Activated CD8-positive, alpha-beta memory T cell treated with anti-CD3 and anti-CD28 coated beads for 48 hours (primary cell): ENCODE measurements at places on chromosomes 2 and 18.

- DNase-seq = no peak
These were observed 825.6 kb upstream of the HS6ST1 start for GRCh38 chr2:129144082-129144791.

DNA sequence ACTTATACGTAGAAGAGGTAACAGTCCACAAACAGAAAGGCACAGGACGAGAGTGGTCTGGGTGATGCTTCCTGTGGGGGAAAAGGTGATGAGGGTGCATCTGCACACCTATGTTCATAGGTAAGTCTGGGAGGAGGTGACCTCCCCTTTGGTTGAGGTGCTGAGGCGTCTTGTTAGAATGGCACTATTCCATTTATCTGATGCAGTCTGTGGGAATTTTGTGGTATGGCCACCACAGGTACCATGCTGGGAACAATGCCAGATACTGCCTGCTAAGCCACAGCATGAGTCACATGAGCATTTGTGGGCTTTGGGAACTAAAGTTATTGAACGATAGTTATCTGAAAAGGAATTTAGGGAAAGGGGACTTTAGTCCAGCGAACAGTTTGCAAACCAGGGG lies 27.9 kb downstream of the IL37 start:
- DNase-seq = no peak

DNA sequence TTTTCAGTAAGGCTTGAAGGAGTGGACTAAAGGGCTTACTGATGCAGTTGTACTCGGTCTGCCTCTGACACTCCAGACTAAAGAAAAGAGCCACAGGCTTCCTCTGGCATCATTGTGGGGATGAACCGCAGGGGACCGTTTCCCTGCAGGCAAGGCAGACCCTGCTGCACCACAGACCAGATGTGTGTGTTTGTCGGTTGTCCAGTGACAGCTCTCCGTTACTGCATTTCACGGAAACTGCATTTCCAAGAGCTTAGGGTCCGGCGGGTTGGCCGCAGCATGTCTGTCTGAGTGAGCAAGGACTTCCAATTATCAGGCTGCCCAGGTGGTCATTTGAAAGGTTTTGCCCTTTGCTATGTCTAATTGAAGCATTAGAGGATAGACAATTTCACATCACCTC lies 98.1 kb downstream of the FAM210A start:
- DNase-seq = no peak

DNA sequence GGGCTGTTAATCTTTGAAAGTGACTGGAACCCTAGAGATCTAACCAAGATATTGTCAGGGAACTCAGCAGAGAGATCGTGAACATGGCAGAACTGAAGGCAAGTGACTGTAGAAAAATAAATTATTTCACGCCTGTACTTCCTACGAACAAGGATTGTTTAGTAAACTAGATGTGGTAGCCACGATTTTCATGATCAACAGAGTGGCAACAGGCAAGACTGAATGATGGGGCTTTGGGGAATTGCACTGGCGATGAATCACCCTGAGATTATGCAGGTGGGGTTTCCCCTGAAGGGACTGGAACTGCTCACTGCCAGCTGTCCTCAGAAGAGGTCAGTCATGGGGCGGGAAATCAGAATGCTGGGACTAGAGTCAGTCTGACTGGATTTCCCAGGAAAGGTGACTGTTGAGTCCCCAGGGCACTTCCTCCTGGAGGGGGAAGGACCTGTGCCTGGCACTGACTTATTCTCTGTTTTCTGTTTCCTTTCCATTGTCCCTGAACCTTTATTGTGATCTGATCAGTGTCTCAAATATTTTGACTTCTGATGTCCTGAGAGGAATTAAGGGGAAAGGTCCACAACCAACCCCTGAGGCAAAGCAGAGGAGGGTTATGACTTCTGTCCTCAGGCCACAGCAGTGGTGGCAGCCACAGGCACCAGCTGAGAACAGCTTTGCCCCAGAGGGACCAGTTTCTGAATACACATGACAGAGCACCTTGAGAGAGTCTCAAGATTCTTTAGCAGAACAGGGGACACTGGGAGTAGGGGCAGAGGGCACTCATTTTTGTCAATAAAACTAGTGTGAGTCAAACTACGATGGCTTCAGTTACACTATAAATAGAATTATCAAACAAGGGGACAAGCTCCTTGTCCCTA lies 70.0 kb downstream of the NAB1 start:
- peak; percentile 47 for DNase-seq

- no peak for DNase-seq
These were observed 608.2 kb upstream of the ACVR2A start for GRCh38 chr2:147236601-147237000.

- no peak for DNase-seq
These were observed 15.7 kb downstream of the SPC25 start for GRCh38 chr2:168874368-168875054.

GRCh38 chr18:48530399-48531081 lies 8.3 kb upstream of the CTIF start:
- no peak for DNase-seq

DNA sequence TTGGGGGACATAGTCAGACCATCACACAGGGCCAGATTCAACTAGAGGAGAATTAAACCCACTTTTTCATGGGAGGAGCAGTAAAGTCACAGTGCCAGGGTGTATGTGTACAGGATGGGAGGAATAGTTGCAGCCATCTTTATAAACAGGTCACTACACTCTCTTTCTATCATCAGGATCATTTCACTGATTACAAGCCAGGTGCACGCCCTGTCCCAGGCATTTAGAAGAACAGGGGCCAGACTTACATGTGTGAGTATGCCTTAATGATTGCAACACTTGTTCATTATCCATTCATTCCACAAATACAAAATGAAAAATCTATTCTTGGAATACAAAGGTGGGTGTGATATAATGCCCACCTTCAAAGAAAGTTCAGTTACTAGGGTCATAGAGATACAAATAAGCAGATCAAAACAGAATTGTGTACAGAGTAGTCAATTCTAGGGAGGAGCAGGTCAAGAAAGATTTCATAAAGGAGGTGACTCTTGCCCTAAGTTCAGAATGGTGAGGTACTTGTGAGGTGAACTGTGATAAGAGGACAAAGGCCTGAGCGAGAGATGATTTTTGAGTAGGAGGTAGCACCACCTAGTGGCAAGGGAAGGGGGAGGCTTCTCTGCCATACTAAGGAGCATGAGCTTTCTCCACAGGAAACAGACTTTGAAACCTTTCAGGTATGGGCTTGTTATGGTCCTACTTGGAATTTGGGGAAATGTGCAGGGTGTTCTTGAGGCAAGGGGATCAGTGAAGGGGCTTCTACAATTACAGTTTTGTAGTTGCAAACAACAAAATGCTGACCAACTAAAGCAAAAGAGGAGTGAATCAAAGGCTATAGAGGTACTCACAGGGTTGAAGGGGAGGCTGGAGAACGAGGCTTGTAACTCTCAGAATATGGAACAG lies 156.3 kb downstream of the SUCLG1 start:
- no peak for DNase-seq

GRCh38 chr2:32330136-32330535 lies 26.7 kb upstream of the BIRC6 start:
- DNase-seq = no peak

DNA sequence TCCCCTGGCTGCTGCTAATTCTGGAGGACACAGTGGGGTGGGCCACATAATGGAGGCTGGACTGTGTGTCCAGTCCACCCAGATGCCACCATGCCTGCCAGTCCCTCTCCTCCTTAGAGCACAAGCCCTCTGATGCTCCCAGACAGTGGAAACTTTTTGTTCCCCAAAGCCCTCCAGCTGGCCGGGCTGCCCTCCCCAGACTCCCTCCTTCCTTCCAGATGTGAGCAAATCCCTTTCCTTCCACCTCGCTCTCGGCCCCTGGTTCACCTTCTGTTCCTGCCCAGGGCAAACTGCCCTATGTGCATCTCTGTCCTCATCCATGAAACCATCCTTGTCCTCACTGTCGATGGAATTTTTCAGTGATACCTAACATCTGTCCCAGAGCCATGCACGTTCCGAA lies 33.9 kb downstream of the LRRFIP1 start:
- DNase-seq = no peak

- DNase-seq = no peak
These were observed 23.3 kb upstream of the FHOD3 start for GRCh38 chr18:36274083-36274715.

DNA sequence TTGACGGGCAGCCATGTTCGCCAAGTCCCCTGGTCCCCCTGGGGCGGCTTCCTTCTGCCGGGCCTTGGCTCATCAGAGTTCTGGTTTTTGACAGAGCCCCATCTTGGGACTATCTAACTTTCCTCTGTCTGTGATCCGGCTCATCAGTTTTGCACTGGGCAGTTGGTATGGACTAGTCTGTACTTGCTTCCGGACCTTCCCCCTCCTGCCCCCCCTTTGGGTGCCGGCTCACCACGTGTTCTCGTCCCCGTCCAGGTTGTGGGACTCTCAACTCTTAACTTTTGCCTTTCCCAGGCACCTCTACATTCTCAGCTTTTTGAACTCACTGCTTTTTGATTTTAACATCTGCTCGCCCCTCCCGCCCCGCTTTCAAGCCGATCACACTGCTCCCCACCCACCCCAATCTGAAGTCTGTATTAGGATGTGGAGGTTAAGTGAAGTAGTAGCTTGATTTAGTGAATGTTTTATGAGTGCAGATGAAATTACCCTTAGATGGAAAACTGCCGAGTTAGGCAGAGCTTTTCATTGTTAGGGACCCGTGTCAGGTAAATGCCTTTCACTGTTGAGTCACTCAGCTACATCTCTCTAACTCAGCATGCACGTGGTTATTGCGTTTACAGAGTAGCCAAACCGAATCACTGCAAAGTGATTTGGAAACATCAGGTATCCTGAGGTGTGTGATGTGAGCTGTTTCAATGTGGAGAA lies 874 bp downstream of the WDR43 start:
- peak; percentile 16 for DNase-seq

- no peak for DNase-seq
These were observed 56.0 kb downstream of the PKDCC start for GRCh38 chr2:42103829-42104228.

- no peak for DNase-seq
These were observed 13.6 kb downstream of the FHOD3 start for GRCh38 chr18:36311026-36311570.

- DNase-seq = no peak
These were observed 349.1 kb downstream of the NYAP2 start for GRCh38 chr2:225748609-225749008.

- no peak for DNase-seq
These were observed 233.9 kb upstream of the SP5 start for GRCh38 chr2:170481201-170481600.

DNA sequence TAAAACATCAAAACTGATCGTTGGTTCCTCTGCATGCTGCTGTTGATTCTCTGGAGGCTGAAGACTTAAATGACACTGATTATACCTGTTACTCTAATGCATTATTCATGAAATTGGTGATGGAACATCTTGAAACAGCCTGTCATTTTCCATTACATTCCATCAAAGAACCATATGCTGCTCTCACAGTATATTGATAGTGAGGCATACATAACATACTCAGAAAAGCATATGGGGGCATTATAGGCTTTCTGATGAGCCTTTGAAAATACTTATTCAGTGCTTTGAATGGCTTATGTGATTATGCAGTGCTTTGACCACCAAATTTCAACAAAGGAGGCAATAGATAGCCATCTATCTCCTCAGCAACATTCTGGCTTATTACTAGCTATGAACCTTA lies 392.1 kb downstream of the CDH19 start:
- no peak for DNase-seq

- no peak for DNase-seq
These were observed 73.6 kb upstream of the SALL3 start for GRCh38 chr18:78906066-78906465.

DNA sequence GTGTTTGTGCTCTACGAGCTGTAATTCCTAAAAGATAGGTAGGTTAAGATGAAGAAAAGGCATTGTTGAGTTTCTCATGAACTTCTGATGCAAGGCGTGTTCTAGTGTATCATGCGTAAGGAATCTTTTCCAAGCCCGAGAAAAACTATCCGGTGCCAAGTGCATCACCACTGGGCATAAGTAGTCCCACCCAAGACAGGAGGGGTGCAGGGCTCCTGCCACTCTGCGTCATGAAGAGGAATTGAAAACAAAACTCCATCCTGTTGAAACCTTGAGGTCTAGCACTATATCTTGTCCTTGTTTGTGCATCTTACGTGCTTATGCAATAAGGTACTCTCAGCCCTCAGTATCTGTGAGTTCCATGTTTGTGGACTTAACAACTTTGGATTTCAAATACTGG lies 45.7 kb downstream of the RAB31 start:
- DNase-seq = no peak

DNA sequence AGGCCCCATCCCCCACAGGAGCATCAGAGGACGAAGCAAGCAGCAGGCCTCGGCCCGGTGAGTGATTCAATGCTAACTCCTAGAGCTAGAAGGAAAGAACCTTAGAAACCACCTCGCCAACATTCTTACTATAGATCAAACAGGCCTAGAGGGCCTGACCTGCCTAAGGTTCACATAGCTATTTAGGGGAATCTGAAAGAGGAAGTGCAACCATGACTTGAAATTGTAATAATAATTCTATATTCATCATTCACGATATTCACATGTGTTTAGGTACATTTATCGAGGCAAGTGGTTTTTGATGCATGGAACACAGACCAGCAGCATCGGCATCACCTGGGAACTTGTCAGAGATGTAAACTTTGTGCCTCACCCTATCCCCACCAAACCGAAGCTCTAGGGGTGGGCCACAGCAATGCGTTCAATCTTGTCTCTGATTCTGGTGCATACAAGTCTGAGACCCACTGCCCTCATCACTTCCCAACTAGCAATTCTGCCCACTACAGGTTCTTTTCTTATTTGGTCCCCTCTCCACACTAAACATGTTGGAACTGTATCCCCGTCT lies 78.0 kb upstream of the DNMT3A start:
- no peak for DNase-seq

GRCh38 chr2:72289283-72289682 lies 141.6 kb upstream of the CYP26B1 start:
- no peak for DNase-seq

DNA sequence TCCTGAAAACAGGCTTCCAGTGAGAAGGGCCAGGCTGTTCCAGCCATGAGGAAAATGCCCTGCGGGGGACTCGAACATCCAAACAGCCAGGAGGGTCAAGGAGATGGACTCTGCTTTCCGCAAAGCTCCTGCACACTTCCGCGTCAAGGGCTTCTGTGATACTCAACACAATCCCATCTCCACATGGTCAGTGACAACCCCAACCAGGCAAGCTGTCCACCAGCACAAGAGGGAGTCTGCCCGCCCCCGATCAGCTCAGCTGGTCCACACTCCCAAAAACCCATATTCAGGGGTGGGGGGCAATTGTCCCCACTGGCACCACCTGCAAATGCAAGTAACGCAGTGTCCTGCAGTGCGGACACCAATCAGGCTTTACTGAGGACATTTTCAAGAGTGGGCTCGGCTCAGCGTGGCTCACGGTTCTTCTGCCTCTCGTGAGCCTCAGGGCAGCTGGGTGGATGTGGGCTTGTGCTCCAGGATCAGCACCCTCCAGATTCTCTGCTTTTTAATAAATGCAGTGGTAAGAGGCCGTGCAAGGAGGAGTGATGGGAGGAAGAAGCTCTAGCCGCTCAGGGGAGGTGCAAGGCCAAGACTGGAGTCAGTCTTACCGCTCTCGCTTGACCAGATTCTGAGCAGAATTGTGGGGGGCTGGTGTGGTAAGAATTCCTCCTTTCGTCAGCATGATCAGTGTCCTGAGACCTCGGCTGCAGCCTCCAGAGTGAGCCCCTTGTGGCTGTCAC lies 19.5 kb upstream of the CIDEA start:
- DNase-seq = no peak
